Stimulated activated CD4-positive, alpha-beta T cell treated with anti-CD3 and anti-CD28 coated beads, TNF-alpha, amount 100 ng/mL, for 1 hour (primary cell): ENCODE measurements at places on chromosomes 16 and 17.
A peak's percentile ranks its signal among the peaks of the same experiment; 100 is the strongest.

DNA sequence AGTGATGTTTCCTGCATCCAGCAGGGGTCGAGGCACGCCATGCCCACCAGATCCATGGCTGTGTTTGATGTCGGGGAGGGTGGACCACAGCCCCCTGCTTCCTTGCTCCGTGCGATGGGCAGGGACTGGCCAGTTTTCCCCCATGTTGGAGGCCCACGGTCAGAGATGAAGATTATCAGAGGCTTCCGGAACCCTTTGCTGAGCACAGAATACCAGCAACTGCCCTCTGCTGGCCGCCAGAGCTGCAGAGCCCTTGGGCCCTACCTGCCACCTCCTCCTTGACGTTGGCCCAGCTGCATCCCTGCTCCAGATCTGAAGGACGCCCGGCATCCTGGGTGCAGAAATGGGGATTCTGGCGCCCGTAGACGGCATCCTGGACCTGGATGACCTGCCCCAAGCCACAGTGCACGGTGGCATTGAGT is 23.7 kb upstream of the BCO1 start:
- DNase-seq, result no peak

GRCh38 chr17:4551141-4551540 is 4.0 kb downstream of the MYBBP1A start:
- no peak for DNase-seq

GRCh38 chr17:70298929-70299531 is 129.7 kb downstream of the KCNJ2 start:
- DNase-seq, result no peak

DNA sequence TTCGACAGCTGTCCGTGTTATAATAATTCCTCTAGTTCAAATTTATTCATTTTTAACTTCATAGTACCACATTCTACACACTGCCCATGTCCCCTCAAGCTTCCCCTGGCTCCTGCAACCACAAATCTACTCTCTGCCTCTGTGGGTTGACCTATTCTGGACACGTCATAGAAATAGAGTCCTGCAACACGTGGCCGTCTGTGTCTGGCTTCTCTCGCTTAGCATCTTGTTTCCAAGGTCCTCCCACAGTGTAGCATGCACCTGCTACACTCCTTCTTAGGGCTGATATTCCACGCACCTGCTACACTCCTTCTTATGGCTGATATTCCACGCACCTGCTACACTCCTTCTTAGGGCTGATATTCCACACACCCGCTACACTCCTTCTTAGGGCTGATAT is 16.5 kb downstream of the SCGB1C2 start:
- DNase-seq, result no peak

DNA sequence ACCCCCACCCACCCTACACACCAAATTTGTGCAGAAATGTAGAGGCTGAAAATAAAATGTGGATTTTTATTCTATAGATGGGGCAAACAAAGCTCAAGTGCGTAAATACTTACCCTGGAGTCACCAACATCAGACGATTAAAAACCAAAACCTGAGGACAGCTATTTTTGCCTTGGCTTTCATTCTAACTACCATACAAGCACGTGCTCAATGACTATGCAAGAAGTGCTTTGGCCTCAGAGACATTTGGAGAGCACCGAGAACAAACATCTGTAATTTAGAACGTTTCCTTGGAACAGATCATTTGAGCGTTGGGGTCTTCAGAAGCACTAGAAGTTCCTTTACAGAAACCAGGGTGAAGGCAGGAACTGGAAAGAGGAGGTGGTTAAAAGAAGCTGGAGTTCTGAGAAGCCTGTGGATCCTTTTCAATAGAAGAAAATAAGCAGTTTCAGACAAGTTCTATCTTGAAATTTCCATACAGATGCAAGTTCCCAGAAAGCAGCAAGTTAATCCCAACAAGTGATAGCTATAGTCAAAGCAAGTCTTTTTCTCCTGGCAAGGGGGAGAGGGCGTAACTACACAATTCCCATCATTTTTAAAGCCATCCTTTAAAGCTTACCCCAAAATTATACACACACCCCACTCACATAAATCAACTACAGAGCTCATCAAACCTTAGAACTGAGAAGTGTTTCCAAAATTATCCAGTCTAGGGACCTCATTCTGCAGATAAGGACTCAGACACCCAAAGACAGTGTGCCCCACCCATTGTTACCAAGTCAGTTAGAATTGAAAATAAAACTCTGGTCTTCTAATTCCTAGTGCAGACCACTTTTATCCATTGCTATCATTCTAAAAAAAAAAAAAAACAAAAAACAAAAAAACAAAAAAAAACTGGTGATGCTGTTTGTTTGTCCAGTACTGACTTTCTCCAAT is 29.6 kb upstream of the CDRT4 start:
- DNase-seq, result no peak

DNA sequence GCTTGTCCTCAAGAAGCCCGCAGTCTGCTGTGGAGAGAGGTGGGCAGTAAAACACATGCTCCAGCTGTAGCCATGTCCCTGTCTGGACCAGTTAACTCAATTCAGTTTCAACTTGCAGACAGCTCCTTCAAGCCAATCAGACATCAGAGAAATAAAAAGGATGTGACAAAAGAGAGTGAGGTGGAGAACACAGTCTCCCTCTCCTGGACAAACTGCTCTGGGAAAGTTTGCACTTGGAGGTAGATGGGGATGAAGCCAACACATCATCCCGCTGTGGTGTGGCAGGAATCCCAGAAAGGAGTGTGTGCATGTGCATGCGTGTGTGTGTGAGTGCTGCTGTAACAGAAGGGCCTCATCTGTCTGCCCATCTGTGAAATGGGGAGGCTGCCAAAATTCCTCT is 358.6 kb upstream of the ASIC2 start:
- DNase-seq, result no peak

DNA sequence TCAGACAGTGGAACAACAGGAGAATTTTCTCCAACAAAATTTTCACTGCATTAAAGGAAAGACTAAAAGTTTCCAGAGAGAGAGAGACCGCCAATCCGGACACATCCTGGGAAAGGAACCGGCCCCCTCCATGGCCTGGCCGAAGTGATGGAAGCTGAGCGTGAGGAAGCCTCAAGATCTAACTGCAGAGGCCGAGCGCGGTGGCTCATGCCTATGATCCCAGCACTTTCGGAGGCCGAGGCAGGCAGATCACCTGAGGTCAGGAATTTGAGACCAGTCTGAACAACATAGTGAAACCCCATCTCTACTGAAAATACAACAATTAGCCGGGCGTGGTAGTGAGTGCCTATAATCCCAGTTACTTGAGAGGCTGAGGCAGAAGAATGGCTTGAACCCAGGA is 3.9 kb downstream of the CTRB2 start:
- no peak for DNase-seq

DNA sequence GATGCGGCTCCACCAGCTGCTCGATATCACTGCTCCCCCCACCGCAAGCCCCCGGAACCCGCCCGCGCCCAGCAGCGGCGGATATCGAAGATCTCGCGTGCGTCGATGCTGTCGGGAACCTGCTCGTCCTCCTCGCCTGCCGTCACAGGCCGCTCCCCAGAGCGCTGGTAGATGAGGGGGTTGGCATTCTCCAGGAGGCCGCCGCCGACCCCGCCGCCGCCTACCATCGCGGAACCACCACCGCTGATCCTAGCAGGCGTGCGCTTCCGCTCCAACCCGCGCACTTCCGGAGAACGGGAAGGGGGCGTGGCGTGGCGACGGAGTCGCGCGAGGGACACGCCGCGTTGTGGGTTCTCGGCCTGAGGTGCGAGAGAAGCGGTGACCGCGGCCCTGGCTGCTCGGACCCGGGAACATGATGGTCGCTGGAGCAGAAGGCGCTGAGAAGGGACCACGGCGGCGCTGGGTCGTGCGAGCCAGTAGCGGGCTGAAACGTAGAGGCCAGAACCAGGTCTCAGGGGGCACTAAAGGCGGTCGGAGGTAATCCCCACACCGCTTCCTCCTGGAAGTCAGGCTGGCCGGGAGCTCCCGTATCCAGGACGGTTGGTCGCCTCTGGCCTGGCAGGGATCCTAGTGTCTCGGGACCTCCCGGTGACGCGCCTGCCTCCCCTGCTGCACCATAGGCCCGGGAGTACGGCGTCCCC is at the start of gene CIAO2B:
Gene CIAO2B, minus strand, starts transcription at position 265 of the 701 bp plus-strand sequence. Its CDS starts 38 bp downstream, at position 227.
- peak; percentile 86 for DNase-seq

DNA sequence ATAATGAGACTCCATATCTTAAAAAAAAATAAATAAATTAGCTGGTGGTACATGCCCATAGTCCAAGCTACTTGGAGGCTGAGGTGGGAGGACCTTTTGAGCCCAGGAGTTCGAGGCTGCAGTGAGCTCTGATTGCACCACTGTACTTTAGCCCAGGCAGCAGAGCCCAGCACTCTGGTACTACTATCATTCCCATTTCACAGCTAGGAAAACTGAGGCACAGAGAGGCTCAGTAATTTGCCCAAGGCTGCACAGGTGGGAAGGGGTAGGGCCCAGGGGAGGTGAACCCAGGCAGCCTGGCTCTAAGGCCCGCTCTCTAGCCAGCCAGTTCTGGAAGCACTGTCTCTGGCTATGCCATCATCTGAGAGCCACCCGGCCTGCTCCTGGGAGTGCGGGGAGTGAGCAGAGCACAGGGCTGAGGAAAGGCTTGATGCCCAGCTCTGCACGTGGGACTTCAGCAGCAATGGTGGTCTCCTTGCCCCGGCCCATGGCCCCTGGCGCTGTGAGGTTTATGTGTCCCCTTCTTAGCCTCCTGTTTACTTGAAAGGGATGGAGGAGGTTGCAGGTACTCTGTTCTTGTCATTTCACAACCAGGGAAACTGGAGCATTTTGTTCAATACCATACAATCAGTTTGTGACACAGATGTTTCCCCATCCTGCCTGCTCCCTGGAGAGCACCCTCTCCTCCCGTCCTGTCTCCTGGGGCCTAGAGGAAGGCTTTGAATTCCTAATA is 222.3 kb downstream of the KATNIP start:
- no peak for DNase-seq

GRCh38 chr17:27346228-27346899 is 52.5 kb downstream of the WSB1 start:
- no peak for DNase-seq

GRCh38 chr16:5505091-5505887 is 407.7 kb upstream of the EEF2KMT start:
- no peak for DNase-seq

GRCh38 chr16:81779536-81780320 is 637 bp downstream of the PLCG2 start:
- DNase-seq, result no peak

DNA sequence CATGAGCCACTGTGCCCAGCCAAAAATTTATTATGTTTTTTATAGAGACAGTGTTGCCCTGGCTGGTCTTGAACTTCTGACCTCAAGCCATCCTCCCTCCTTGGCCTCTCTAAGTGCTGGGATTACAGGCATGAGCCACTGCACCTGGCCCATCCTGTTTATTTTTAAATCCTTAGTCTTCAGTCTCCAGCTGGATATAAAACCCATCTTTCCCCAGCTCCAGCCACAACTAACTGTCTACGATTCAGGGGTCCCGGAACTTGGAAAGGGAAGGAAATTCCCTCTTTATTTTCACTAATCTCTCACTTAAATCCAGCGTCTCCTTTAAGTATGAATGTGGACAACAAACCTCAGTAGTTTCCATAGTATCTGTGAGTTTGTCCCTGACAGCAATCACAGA is 62.2 kb downstream of the IQCK start:
- no peak for DNase-seq
